ENCODE measurements at places on chromosomes 6 and 20.

GRCh38 chr6:75761489-75761888 is 12.4 kb downstream of the MYO6 start:
- no peak for DNase-seq

DNA sequence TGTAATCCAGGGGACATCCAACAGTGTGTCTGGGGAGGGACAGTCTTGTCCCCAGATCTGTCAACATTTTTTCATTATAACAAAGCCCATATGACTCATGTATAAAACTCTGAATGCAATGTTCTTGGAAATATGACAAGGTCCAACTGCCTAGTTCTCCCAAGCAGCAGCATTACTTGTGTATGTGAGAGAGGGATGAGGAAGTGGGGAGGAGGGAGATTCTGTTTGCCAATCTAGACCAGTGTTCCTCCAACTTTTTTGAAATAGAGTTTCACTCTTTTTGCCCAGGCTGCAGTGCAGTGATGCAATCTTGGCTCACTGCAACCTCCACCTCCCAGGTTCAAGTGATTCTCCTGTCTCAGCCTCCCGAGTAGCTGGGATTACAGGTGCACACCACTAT is 394.8 kb downstream of the DHX35 start:
- DNase-seq = no peak

DNA sequence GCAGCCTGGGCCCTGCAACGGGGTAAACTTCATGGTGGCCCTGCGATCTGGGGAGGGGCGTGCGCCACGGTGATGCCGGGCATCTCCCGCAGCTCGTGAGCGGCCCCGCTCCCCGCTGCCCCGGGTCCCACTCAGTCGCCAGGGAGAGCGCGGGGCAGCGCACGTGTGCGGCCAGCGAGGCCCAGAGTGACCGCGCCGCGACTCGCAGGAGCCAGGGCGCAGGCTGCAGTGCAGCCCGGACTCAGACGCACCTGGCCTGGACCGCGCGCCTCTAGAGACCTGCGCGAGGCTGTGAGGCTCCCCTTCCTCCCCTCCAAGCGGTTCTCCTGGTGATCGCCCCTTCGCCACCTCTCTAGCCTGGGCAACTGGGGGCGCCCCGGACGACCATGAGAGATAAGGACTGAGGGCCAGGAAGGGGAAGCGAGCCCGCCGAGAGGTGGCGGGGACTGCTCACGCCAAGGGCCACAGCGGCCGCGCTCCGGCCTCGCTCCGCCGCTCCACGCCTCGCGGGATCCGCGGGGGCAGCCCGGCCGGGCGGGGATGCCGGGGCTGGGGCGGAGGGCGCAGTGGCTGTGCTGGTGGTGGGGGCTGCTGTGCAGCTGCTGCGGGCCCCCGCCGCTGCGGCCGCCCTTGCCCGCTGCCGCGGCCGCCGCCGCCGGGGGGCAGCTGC is 652 bp downstream of the BMP6 start:
- DNase-seq = no peak

DNA sequence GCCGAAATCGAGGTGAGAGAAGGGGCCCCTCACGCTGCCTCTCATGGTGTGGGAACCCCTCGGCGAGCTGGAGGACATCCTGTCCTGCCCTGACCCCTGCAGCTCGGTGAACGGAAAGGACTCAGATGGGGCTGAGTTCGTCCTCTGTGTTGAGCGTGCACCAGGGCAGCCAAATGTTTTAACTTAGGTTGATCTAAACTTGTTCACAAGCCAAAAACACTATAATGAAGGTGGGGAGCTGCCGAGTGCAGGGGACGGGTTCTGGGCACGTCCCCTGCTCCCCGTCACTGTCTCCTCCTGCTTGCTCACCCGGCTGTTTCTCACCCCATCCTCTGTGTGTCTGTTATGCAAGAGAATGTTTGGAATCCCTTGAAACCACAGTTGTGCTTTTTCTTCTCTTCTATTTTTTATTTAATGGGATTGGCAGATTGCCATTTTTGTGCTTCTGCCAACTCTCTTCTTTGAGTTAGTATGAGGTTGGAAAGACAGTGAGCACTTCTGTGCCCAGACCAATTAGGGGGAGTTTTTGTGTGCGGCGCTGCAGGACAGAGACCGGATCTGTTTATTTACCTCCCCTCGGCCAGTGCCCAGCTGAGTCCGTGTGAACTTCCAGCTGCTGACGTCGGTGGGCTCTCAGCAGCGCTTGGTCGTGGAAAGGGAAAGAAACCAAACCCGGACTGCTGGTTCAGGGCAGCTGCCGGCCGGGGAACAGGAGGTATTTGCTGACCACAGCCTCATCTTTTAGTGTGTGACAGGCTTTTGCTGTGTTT is 158.1 kb downstream of the DTNBP1 start:
- DNase-seq = peak; percentile 18

DNA sequence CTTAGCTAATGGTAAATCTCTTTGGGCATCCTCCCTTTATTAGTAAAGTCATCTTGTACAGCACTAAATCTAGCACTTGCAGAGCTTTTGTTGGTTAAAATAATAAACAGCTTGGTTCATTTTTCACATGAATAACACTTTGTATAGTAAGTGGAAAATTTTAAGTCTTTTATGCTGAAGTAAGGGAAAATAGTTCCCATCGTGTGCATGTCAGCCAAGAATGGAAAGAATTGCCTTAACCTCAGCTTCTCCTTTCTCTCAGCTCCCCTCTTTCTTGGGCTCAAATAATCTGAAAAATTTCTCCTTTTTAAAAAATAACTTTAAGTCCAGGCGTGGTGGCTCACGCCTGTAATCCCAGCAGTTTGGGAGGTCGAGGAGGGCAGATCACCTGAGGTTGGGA is 16.6 kb downstream of the SNRPC start:
- DNase-seq = no peak

- no peak for DNase-seq
These were observed 16.1 kb upstream of the LAMP5 start for GRCh38 chr20:9498322-9498721.

- no peak for DNase-seq
These were observed 6.0 kb upstream of the CD164 start for GRCh38 chr6:109388265-109388664.

DNA sequence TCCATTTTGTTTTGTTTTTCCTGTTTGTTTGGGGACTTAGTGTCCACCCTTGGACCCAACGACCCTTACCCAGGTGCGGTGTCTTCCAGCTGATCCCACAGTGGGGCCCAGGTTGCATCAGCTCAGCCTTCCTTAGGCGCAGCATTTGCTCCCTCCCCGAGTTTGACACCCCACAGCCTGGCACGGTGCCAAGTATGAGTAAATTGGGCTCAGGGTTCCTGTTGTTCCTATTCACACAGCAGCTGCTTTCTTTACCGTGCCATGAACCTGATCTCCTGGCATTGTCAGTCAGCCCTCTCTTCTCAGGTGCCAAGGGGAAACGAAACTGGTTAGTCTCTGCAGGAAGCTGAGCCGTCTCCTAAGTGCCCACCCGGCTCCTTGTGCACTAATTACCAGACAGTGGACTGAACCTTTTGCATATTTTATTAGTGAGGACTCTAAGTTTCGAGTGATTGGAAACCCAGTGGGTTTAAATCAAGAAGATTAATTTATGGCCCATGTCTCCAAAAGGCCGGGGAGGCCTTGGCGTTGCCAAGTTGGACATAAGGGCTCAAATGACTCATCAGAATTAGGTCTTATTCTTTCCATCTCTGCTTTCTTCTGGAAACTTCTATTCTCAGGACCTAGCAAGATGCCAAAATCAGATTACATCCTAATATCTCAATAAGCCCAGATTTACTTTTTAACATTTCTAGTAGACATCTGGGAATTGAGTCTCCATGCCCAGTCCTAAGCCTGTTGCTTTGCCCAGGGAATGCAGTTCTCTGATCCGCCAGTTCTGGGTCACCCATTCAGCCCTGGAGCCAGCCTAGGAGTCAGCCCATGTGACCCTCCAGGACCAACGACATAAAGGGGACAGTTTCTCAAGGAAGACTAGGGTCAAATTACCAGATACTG is 68.8 kb downstream of the TSHZ2 start:
- DNase-seq = no peak

DNA sequence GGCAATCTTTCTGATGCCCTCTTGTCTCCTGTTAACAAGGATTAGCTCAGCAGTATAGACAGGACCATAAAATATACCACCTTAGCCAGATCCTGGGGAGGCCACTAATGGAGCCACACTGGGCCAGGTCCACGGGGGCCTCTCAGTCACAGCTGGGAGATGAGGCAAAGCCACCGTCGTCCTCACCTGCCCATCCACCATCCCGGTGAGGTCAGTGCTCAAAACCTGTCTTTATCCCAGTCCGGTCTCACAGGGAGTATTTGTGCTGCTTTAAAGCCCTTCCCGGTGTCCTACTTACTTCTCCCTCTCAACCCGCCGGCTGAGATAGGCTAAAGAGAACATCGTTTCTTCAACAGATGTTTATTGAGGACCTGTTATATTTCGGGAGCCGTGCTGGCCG is 104.3 kb downstream of the EDN3 start:
- no peak for DNase-seq

- DNase-seq = no peak
These were observed 13.9 kb upstream of the SULF2 start for GRCh38 chr20:47799116-47799715.

- DNase-seq = no peak
These were observed 36.2 kb upstream of the NANP start for GRCh38 chr20:25659999-25660398.

DNA sequence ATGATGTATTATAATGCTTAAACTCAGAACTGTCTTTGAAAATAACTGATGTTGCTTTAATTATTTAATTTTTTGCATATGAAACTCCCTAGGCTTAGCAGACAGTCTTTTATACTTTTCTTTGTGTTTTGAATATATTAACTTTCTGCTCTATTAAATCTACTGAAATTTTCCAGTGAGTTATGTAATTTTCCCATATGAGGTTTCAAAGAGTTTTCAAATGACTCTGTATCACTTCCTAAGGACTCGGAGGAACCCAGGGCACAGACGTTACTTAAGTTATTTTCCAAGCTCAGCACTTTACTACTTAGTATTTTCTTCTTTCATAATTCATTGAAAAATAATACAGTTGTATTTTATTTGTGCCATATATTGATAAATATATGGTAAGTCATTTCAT is 122.6 kb downstream of the HS3ST5 start:
- DNase-seq = no peak

GRCh38 chr20:63432577-63433325 is 39.7 kb downstream of the KCNQ2 start:
- no peak for DNase-seq

GRCh38 chr20:35709259-35709658 is 10.1 kb downstream of the ROMO1 start:
- DNase-seq = no peak

DNA sequence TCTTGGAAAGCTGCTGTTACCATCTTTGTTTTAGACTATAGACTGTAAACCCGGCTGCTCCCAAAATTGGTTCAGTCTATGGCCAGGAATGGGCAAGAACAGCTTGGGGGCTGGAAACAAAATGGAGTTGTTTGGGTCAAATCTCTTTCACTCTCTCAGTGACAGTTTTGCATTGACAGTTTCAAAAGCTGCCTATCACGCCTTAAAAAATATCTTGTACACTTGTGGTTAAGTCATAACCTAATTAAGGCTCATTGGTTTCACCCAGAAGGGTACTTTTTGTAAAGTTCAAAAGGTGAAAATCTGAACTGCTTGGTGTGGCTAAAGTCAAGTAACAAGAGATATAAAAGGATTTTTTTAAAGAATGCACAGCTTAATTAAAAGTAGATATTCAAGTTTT is 76.1 kb upstream of the PRL start:
- DNase-seq = no peak

GRCh38 chr6:100099189-100100074 is 105.4 kb upstream of the MCHR2 start:
- DNase-seq = peak; percentile 28

DNA sequence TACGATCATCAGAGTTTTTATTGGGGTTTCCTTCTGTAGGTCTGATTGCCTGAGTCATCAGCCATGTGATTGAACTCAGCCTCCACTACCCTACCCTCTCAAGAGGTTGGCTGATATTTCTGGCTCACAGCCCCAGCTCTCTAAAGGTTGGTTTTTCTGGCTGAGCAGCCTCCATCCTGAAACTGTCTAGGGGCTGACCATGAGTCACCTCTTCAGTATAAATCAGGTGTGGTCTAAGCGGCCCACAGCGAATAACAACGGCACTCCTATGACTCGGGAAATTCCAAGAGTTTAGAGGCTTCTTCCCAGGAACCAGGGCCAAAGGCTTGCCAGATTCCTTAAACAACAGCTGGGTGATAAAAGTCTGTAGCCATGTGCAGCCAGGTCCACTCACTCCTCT is 115.5 kb downstream of the SOD2 start:
- DNase-seq = no peak

DNA sequence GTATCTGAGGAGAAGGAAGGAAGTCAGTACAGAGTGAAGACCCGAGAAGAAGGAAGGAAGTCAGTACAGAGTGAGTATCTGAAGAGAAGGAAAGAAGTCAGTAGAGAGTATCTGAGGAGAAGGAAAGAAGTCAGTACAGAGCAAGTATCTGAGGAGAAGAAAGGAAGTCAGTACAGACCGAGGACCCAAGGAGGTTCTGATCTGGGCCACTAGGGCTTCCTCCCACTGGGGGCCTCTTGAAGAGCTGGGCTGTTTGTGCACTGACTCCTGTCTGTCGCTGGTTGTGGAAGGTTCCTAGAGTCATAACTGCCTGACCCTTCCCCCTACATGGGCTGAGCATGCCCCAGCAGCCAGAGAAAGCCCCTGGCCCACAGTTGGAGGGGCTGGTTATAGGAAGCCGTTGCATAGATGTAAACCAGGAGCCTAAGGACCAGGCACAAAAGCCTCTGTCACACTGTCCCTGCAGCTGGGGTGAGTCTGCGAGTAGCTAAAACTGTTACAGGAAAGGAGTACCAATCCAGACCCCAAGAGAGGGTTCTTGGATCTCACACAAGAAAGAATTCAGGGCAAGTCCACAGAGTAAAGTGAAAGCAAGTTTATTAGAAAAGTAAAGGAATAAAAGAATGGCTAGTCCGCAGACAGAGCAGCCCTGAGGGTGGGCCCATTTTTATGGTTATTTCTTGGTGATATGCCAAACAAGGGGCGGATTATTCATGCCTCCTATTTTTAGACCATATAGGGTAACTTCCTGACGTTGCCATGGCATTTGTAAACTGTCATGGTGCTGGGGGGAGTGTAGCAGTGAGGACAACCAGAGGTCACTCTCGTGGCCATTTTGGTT is 395.9 kb downstream of the PREX1 start:
- no peak for DNase-seq

GRCh38 chr20:7608250-7608649 is 332.0 kb downstream of the HAO1 start:
- DNase-seq = no peak

- peak; percentile 34 for DNase-seq
These were observed 336 bp upstream of the LY6G5C start for GRCh38 chr6:31681135-31681671.

- DNase-seq = no peak
These were observed 869 bp upstream of the TRIM15 start for GRCh38 chr6:30162265-30163089.

DNA sequence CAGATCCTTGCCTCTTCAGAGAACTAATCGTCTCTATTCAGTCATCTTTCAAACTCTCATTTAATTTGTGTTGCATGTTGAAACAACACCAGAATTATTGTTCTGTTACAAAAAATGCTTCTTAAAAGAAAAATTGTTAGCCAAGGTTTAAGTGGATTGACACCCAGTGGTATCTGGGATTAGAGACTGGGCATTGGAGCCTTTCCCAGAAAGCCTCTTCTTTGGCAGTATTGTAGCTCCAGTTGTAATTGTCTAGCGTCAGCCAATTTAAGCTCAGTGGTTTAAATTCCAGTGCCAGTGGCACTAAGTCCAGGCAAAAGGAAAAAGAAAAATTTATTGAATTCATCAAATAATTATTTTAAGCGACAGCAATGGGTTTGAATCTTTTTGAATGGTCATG is 801 bp downstream of the CCDC28A start:
- DNase-seq = no peak

- DNase-seq = no peak
These were observed 117.1 kb downstream of the TBXT start for GRCh38 chr6:166050559-166050958.

All from T47D (cell line).